ENCODE measurements at places on chromosomes 7 and 10.

DNA sequence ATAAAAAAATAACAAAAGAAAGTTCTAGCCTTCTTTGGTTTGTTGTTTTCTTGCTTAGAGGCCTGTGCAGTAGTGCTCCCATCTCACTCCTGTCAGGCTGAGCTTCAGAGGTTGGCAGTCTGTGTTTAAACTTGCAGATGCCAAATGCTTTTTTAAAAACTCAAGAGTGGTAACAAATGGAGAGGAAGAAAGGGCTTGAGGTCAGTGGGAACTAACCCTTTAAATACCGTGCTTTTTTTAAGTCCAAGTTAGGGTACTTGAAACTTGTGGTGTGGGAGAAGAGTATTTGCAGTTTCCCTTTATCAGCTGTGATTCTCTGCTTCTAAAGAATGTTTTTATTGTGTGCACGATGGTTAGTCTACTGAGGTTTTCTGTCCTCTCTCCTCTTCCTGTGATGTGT is 29.4 kb downstream of the ZRANB1 start:
- DNase-seq: no peak

DNA sequence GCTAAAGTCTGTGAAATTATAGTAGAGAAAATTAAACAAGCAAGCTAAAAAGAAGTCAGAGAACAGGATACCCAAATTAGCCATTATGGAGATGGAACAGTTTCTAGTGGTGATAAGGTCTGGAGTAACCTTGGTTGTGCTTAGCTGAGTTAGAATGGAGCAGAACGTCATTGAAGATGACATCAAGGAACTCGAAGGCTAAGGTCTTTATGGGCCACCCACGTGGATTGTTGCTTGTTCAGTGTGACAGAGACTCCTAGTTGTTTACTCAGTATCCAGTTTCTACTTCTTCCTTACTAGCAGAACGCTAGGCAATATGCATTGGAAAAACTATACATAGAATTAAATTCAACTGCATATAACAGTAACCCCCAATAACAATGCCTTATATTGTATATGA is 39.7 kb downstream of the AHCYL2 start:
- DNase-seq: peak; percentile 30

DNA sequence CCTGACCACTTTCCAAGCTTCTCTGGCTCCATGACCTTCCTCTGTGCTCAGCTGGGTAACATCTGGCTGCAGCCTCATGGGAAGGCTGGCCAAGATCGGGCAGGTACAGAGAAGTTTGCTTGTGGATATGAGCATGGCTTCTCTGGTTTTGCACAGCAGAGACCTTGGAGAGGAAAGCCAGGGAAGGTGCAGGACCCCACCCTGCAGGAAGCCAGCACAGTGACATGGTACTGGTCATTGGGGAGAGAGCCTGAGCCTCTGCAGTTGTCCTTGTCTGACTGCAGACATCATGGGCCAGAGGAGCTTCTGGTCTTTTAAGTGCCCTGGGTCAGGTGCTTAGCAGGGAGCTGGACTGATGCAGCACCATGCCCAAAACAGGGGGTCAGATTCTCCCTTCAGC is 70.6 kb upstream of the LEP start:
- no peak for DNase-seq

- no peak for DNase-seq
Measured at GRCh38 chr10:111578076-111578475, 501.2 kb downstream of the ADRA2A start.

GRCh38 chr7:25802473-25802872 is 349.5 kb upstream of the NFE2L3 start:
- no peak for DNase-seq

DNA sequence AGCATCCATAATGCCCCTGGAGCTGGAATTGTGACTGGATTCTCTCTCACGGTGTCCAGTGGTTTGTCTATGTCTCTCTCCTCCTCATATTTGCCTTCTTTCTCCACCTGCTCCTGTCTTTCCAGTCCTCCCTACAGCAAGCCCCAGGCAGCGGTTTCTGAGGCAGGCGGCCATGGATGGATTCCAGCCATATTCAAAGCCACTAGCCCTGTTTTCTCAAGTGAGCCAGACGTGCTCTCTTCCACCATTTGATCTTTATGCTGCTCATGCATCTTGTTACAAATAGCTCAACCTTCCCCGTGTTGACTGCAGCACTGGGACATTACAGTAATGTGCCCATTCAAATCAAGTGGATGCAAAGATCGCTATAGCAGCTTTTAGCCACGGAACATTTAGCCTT is 387.2 kb upstream of the PODXL start:
- DNase-seq: no peak

- no peak for DNase-seq
Measured at GRCh38 chr10:90141791-90142190, 440.4 kb downstream of the KIF20B start.

DNA sequence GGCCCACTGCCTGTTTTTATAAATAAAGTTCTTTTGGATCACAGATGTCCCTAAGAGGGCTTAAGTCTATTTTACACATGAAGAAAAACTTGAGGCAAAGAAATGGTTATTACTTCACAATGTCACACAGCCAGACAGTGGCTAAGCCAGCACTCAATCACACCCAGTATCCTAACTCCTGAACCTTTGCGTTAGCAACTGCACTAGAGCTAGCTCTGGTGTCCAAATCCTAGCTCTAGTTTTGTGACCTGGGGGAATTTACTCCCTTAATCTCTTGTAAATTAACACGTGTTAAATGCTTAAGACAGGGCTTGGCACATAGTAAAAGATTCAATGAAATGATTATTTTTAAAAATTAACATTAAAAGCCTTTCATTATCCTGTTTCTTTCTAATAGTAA is 49.0 kb upstream of the TPK1 start:
- DNase-seq: no peak

DNA sequence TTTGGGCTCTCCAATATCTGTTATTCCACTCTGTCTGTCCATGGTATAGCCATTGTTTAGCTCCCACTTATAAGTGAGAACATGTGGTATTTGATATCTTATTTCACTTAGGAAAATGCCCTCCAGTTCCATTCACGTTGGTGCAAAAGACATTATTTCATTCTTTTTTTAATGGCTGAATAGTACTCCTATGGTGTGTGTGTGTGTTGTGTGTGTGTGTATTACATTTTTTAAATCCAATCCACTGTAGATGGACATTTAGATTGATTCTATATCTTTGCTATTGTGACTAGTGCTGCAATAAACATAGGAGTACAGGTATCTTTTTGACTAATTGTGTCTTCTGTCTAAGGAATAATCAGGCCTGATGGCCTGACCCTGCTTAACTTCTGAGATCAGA is 7.4 kb upstream of the CPED1 start:
- DNase-seq: no peak

GRCh38 chr7:120925392-120925791 is 25.2 kb upstream of the ING3 start:
- no peak for DNase-seq

- no peak for DNase-seq
Measured at GRCh38 chr10:116417821-116418220, 9.8 kb upstream of the PNLIPRP3 start.

DNA sequence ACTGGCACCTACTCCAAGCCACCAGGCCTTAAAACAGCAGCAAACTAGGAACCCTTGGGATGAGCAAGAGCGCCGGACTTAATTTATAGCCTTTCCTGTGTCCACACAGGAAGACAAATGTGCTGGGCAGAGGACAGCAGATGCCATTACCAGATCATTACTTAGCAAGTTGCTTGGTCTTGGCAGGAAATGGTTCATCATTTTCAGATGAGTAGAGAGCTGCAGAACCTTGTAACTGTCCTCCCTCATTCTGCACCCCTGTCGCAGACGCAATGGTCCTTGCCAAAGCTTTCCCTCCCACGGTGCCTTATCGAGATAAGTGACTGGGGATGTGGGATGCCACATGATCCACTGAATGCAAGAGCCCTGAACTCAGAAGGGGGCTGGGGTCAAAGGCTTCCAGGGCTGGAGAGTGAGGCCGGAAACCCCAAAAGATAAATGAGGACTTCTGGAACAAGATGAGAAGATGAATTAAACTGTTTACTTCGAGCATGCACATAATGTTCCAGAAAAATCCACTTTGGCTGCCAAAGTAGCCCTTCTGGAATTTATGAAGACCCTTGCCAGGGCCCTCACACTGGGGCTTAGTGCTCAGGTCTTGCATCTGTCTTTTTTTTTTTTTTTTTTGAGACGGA is 145.6 kb upstream of the ZNF32 start:
- DNase-seq: no peak

DNA sequence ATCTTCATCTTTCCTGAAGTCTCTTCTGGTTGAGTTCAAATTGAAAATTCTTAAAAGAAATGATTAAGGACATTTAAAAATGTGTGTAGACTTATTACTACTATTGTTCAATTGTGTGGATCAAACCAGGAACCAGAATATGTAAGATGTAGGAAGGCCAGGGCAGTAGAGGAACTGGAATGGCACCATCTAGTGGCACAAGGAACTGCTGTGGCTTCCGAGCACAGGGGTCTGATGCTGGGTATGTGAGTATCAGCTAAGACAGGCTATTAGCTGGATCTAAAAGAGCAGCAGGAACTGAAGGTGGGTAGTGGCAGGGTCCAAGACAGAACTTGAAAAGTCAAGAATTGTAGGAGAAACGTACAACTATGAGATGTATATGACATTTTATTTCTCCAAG is 247.3 kb downstream of the SEMA3A start:
- DNase-seq: peak; percentile 78

DNA sequence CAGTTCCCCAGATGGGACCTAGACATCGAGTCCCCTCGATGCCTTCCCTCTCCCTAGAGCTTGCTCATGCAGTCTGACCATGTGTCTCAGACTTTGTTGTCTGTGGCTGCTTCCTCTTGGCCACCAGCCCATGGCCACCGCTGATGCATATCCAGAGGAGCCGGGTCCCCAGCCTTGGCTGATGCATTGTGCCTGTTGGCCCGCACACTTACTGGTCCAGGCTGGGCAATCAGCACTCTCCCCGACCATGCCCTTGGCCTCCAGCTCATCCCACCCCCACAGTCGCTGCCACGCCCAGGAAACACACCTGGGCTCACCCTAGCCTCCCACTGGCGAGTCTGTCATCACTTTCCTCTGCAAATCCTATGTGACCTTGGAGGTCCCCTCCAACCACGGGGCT is 10.1 kb downstream of the NPC1L1 start:
- DNase-seq: no peak

GRCh38 chr7:140650367-140650766 is 9.8 kb upstream of the DENND2A start:
- no peak for DNase-seq

DNA sequence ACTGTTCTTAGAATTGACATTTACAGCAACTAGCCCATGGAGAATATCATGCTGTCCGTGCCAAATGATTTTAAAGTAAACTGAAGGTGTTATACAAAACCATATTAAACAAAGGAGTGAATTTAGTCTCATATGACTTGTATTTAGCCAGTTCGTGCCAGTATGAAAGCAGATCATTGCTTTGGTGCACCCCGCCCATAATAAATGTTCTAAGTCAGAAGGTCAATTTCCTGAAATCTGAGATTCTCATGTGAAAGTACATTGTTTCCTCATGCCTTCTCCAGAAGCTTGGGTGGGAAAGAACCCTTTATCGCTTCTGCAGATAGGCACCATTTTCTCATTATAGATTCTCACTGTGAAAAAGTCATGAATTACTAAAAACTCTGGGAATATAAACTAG is 106.4 kb downstream of the CAMK1D start:
- no peak for DNase-seq

DNA sequence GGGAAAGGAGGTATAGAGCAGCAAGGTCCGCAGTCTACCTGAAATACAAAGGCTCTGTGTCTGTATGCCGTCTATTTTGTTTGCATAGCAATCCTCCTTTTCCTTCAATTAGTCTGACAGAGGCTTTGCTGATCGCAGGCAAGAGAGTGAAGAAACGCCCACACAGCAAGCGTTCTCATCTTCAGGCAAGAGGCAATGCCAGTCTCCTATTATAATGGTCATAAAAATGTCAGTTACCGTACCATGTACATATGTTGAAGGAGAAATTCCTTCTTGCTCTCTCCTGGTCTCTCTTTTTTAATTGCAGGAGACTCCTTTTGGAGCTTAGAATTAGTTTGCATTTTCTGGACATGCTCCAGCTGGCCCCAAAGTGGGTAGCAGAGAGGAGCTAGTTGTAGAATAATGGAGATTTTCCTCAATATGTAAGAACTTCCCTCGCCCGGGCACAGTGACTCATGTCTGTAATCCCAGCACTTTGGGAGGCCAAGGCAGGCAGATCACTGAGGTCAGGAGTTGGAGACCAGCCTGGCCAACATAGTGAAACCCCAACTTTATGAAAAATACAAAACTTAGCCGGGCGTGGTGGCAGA is 139.5 kb downstream of the PFKFB3 start:
- DNase-seq: no peak

GRCh38 chr7:42082144-42082543 is 154.9 kb downstream of the GLI3 start:
- DNase-seq: no peak

GRCh38 chr7:137931823-137932222 is 70.1 kb downstream of the CREB3L2 start:
- DNase-seq: no peak

DNA sequence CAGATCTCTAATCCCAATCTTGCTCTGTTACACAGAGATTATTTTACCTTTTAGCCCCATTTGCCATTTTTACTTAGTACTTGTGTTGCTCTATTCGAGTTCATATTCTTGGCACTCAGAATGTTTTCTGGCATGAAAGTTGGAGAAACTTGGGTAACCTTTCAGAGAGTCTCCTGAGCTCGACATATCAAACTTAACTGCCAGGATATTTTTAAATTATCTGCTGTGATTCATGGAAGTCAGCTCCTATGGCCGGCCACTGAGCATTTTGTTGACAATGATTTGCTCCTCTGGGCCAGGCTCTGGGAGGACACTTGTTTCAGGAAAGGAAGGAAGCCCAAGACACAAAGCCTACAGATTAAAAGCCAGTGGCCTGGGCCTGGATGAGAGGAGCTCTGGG is 396.7 kb downstream of the TNS3 start:
- no peak for DNase-seq

- no peak for DNase-seq
Measured at GRCh38 chr7:2012981-2013380, 219.8 kb downstream of the MAD1L1 start.

- no peak for DNase-seq
Measured at GRCh38 chr10:114313139-114313538, 74.1 kb downstream of the VWA2 start.

DNA sequence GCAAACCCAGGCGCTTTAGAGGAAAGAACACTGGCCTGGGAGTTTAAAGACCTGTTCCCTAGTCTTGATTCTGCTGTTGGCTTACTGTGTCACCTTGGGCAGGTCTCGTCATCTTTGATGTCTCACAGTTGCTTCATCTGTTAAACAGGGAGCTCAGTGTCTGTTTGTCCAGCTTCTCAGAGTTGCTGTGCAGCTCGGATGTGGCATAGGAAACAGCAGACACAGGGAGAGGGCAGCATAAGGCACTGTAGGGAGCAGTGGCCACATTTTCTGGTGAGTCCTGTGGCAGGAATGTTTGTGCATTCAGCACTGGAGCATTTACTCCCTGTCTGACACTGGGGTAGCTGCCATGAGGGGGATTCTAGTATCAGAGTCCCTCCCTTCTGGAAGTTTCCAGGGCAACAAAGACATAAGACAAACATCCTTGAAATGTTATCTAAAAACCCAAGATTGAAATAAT is 2.0 kb downstream of the REPIN1 start:
- no peak for DNase-seq

- DNase-seq: no peak
Measured at GRCh38 chr7:132160611-132161532, 415.4 kb downstream of the PLXNA4 start.
